ENCODE measurements at places on chromosomes 2 and 18.

DNA sequence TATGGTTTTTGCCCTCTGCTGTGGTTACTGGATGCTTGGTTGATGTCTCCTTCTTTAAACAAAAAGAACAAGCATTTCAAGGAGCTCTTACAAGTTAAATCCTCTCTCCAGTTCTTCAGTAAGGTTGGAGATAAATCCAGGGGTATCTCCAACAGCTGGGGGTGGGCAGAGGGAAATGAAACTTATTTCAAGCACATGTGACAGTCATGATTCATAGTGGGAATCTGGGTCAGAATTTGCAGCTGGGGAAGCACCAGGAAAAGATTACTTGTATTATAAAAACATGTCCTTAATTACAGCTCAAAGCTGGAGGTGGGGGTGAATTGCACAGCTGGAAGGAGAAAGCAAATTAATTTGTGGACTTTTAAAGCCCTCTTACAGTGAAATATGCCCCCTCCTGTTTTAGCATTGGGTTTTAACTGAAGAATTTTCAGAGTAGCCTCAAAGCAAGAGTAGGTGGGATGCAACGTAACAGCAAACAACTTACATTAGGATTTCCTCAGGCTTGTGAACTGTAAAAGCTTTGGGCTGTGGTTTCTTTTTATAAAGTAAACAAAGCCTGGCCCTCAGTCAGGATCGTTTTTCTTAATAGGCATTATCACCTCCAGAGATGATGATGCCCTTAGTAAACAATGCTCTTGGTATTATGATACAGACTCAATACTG lies 596.4 kb downstream of the NYAP2 start:
- DNase-seq: no peak

- DNase-seq: no peak
These were observed 371.3 kb upstream of the HS6ST1 start for GRCh38 chr2:128689971-128690370.

GRCh38 chr2:126963390-126963789 lies 64.7 kb downstream of the TEX51 start:
- no peak for DNase-seq

GRCh38 chr2:202064171-202064880 lies 8.7 kb upstream of the KIAA2012 start:
- DNase-seq: no peak

- no peak for DNase-seq
These were observed 1024.1 kb upstream of the KLHL29 start for GRCh38 chr2:22360735-22361374.

- DNase-seq: no peak
These were observed 163.0 kb upstream of the NOSTRIN start for GRCh38 chr2:168639441-168639898.

DNA sequence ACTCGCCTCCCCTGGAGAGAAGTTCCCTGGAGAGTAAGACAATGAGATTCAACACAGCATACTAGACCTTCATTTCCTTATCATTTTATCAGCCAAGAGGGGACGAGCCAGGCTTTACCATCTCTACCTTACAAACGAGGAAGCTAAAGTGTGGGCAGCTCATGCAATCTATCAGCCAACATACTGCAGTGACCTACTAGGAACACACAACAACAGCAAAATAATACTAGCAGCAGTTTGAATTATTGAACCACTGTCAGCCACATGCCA lies 60.0 kb upstream of the TEX51 start:
- no peak for DNase-seq

DNA sequence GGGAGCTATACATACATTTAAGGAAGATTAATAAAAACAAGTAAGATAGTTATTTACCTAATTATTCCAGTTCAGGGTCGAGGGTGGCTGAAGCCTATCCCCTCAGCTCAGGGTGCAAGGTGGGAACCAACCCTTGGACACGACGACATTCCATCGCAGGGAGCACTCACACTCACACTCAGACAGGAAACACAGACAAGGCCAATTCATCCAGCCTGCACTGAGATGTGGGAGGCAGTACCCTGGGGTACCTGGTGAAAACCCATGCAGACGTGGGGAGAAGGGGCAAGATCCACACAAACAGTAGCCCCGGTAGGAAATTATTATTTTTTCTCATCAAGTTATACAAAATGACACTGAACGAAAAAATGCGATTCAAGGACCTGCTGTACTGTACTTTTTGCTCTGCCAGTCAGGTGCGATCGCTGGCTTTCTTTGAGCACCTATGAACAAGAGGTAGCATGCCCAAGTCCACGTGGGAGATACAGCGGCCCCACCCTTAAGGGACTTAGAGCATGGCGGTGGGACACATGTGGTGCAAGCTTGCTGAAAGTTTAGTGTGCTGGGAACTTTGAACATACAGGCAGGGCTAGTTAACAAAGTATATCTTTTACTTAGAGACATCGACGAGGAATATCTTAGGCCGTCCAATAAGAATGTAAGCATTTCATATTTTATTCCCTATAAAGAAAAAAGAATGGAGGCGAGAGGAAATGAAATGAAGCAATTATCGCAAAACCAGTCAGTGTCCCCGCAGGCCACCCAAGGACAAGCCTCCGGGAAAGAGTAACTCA lies 624 bp downstream of the METTL8 start:
- no peak for DNase-seq

GRCh38 chr2:190713471-190713870 lies 64.6 kb downstream of the NAB1 start:
- no peak for DNase-seq

- DNase-seq: no peak
These were observed 10.2 kb downstream of the RNASEH1 start for GRCh38 chr2:3547915-3548314.

GRCh38 chr2:60746318-60746717 lies 9.8 kb upstream of the PAPOLG start:
- no peak for DNase-seq

- no peak for DNase-seq
These were observed 683.0 kb downstream of the DSC3 start for GRCh38 chr18:30359521-30359920.

DNA sequence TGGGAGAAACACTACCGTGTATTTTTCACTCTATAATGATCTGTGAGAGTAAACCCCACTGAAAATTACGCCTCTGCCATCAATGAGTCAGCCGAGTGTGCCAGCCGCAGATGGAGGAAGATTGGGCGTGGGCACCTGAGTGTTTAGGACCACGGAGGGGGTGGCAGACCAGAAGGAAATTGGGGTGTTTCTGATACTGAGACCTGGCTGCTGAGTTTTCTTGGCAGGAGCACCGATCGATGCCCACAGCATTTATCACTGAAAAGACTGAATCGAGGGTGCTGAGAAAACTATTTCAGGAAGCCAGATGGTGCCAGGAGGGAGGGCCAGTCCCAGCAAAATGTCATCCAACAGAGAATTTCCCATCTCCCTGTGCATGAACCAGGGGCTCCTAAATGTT lies 91.9 kb upstream of the TPO start:
- no peak for DNase-seq

- no peak for DNase-seq
These were observed 32.1 kb downstream of the TOGARAM2 start for GRCh38 chr2:29013057-29013780.

DNA sequence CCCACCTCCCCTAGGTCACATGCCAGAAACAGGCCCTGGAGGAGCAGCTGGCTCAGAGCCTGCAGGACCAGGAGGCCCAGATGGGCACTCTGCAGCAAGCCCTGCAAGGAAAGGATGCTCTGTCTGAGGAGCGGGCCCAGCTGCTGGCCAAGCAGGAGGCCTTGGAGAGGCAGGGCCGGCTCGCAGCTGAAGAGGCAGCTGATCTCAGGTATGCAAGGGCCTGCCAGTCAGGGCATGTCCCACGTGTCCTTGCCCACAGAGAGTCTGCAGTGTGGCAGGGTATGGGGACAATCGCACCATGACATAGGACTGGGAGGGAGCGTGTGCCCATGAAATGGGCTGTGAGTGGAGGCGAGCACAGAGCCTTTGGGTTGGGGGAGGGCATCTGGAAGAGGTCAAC lies 39.9 kb downstream of the CROCC2 start:
- no peak for DNase-seq

Data from cortex of kidney (tissue), 1 donor.